ENCODE measurements at places on chromosomes 16 and 17. TPM values are rescaled to one million over a fixed set of nuclear protein-coding genes. Genes with fewer than 3 reads are reported as not detected.

NLGN2 gene
- not detected for polyA plus RNA-seq

DNA sequence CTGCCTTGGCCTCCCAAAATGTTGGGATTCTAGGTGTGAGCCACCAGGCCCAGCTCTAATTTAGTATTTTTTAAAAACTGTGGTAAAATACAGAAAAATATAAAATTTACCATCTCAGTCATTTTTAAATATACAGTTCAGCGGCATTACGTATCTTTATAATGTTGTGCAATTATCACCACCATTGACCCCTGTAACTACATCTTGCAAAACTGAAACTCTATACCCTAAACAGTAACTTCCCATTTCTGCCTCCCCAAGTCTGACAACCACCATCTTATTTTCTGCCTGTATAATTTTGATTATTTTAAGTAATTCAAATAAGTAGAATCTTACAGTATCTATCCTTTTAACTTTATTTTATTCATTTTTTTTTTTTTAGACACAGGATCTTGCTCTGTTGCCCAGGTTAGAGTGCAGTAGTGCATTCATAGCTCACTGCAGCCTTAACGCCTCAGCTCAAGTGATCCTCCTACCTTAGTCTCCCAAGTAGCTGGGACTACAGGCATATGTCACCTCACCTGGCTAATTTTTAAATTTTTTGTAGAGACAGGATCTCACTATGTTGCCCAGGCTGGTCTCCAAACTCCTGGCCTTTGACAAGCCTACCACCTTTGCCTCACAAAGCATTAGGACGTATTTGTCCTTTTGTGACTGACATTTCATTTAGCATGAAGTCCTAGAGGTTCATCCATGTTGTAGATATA is 10.9 kb upstream of the GGA2 start:
- no peak for DNase-seq

GRCh38 chr17:43578699-43579565 is 32.8 kb upstream of the ETV4 start:
- peak; percentile 3 for DNase-seq

- no peak for DNase-seq
These were observed 3.2 kb upstream of the IL17C start for GRCh38 chr16:88634994-88635670.

- DNase-seq: no peak
These were observed 6.4 kb upstream of the CCDC57 start for GRCh38 chr17:82219083-82219482.

SPN gene
- 231 TPM for polyA plus RNA-seq

GAS2L2 gene
- not detected for polyA plus RNA-seq

GRCh38 chr17:49935526-49936210 is 33.3 kb upstream of the DLX4 start:
- no peak for DNase-seq

GNGT2 gene
- 131 TPM for polyA plus RNA-seq

GRCh38 chr16:87636050-87636684 is 33.9 kb downstream of the JPH3 start:
- DNase-seq: peak; percentile 70

DNA sequence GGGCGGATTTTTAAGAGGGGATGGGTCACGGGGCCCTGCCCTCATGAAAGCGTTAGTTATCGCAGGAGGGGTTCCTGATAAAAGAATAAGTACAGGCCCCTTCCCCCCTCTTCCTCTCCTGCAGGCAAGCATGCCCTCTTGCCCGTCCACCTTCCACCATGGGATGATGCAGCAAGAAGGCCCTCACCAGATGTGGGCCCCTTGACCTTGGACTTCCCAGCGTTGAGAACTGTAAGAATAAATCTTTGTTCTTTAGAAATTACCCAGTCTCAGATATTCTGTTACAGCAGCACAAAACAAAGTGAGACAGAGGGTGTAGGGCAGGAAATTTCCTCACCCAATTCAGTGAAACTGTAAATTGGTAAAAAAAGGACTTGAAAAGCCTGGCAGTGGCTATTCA is 27.8 kb upstream of the LCMT1 start:
- DNase-seq: no peak

- DNase-seq: no peak
These were observed 16.9 kb downstream of the NXN start for GRCh38 chr17:962670-963069.

DNA sequence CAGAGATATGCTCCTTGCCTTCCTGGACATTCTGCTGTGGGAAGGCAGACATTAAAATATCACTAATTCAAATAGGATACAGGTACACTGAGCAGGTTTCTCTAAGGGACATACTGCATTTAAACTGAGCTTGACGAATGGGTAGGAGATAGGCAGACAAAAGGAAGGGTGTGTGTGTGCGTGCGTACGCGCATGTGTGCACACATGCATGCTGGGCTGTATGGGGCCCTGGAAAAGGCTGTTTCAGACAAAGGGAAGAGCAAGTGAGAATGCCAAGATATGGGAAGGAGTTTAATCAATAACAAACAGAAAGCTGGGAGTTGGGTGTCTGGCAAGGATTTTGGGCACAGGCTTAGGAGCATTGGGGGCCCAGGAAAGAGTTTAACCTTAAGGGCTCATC is 196.2 kb downstream of the PRKCA start:
- DNase-seq: no peak

TBC1D3H gene
- not detected for polyA plus RNA-seq

GRCh38 chr16:14505846-14506245 is 124.2 kb downstream of the PARN start:
- no peak for DNase-seq

GRCh38 chr16:69348222-69348621 is 3.4 kb downstream of the TMED6 start:
- no peak for DNase-seq

WNT9B gene
- not detected for polyA plus RNA-seq

DNA sequence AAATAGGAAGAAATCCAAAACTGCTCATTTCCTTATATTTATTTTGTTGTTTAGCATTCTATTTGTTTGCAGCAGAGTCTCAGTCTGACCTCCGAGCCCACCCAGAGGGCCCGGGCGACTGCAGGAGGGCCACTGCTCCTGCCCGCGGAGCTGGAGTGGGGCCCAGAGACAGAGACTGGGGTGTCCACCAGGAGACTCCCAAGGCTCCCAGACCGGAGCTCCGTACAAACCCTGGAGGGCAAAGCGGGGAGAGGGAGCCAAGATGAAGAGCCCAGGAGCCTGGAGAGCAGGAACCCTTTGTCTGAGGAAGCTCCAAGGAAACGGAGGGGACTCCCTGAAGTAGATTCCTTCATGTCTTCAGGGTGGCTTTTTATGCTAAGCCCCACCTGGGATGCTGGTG is 57.9 kb downstream of the AXIN2 start:
- no peak for DNase-seq

TMC5 gene
- not detected for polyA plus RNA-seq

DNA sequence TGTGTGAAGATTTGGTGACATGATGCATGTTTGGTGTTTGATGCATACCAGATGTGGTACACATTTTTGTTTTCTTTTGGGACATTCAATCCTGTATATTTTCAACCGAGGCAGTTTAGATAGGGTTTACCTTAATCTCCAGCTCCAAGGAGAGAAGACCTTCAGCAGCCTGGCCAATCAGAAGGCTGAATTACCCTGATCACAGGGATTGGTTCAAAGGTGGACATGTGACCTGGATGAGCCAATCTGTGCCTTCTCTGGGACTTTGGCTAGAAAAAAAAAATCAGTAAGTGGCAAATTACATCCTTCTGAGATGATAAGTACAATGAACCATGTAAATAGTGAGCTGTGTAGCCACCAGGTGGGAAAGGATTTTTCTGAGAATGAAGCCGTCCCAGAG is 205.1 kb downstream of the SHISA9 start:
- DNase-seq: no peak

DNA sequence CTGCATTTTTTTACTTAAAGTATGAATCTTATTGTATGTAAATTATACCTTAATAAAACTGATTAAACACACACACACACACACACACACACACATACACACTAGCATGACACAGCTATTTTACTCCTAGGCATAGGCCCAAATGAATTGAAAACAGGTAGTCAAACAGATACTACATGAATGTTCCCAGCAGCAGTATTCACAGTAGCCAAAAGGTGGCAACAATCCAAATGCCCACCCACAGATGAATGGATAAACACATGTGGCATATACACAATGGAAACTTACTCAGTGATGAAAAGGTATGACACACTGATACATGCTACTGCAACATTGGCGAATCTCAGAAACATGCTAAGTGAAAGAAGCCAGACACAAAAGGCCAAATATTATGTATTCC is 223.5 kb downstream of the CYB561 start:
- no peak for DNase-seq

DNA sequence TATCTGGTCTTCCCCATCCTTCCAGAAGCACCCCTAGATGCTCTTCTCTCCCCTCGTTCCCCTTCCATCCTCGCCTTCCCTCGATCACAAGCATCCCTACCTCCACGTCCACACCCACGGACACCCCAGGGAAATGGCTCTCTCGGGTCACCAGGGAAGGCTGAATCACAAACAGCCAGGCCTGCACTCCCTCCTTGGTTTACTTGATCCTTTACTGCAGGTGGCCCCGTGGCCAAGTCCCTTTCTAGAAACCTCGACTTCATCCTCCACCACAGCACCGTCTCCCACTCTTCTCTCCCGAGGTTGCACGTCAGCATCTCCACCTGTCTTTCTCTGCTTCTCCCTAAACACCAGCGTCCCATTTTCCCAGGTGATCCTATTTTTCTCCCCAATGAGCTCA is 6.5 kb upstream of the RBFOX3 start:
- no peak for DNase-seq

MYL11 gene
- 10.9 TPM for polyA plus RNA-seq

- peak; percentile 68 for DNase-seq
These were observed 79.0 kb downstream of the GAS7 start for GRCh38 chr17:10119203-10120108.

DNA sequence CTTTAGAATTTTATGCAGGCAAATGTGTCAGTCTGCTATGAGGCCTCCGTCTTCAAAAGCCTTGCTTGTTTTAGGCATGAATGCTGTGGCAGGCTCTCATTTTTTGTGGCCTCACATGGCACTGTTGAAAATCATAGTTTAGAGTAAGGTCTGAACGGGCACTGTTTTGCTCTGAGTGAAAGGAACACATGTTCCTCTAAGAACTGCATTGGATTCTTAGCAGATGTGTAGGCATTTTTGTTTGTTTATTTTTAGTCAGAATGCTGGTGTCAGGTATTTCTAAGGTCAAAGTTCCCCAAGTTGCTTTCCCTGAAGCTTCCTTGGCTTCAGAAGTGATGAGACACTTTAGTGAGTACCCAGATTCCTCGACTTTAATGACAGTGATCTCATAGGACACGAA is 173.7 kb downstream of the HS3ST3B1 start:
- no peak for DNase-seq

DNA sequence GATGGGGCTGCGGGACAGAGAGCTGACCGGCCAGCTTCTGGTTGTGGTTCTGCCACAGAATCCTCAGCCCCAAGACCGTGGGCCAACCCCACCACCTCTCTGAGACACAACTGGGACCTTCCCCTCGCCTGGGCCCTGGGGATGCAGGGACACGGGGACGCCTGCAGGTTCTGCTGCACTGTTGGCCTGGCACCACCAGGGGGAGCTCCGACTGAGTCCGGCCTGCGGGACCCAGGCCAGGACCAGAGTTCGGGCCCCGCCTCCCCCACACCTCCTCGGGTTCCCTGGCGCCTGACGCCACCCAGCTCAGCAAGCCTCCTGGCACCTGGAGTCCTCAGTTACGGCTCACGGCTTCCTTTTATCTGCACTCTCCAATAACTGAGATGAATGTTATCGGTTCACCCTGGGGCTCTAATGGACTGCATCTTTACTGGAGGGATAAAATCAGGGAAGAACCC is 27.3 kb downstream of the TBC1D16 start:
- DNase-seq: peak; percentile 67

IL34 gene
- polyA plus RNA-seq: not detected

PLEKHH3 gene
- polyA plus RNA-seq: not detected

- peak; percentile 34 for DNase-seq
These were observed 823 bp downstream of the TNRC6C start for GRCh38 chr17:77959126-77959925.

- DNase-seq: no peak
These were observed 97.8 kb downstream of the MYH11 start for GRCh38 chr16:15759070-15759469.

DNA sequence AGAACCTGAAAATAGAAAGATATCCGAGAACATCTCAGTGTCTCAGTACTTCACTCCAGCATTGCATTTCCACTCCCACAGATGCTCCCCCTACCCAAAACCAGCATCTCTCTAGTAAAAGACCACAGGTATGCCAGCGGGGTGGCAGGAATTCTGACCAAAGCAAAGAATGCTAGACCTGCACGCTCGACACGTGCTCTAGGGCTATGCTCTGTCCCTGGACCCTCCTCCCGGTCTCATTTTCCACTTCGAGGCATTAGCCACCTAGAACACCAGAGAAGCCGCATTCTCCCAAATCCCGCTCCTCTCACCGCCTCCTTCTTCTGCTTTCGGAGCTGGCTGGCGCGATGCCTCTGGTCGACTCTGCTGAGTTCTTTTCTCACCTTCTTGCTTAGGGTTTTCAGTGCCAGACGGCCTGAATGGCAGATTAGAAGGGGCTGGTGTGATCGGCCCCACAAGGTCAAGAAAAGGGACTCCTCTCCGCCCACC is 487 bp downstream of the TSR1 start:
- no peak for DNase-seq

GRCh38 chr17:67198131-67198530 is 46.9 kb downstream of the HELZ start:
- no peak for DNase-seq

FNDC8 gene
- polyA plus RNA-seq: not detected

DNA sequence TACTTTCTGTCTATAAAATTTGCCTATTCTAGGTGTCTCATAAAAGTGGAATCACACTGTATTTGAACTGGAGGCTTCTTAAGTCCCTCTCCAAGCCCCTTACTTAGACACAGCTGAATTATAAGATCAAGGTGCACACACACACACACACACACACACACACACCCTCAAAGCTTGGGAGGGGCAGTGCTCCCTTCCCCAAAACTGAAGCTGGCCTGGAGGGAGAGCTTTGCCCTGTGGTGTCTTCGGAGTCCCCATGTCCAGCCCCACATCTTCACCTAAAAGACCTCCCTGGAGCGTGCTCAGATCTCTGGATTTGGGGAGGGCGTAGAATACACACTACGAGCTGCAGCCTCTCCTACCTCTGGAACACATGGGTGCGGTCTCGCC is 828 bp downstream of the EMP2 start:
- DNase-seq: no peak

GRCh38 chr17:83053021-83053681 is 26.3 kb upstream of the METRNL start:
- no peak for DNase-seq

SKAP1 gene
- 458 TPM for polyA plus RNA-seq

HLF gene
- not detected for polyA plus RNA-seq

GRCh38 chr16:10597187-10597601 is 16.8 kb upstream of the EMP2 start:
- DNase-seq: no peak

NPIPB9 gene
- polyA plus RNA-seq: not detected

GRCh38 chr16:83717308-83717707 is 90.5 kb upstream of the HSBP1 start:
- no peak for DNase-seq

GRCh38 chr17:45130681-45131615 is 1.4 kb downstream of the PLCD3 start:
- no peak for DNase-seq

GRCh38 chr17:79785900-79786810 is 8.2 kb downstream of the CBX2 start:
- no peak for DNase-seq

GRCh38 chr17:29905086-29905878 is 24.7 kb downstream of the SSH2 start:
- DNase-seq: no peak

DPEP3 gene
- 0.11 TPM for polyA plus RNA-seq

GRCh38 chr17:57783338-57783742 is 38.2 kb upstream of the CCDC182 start:
- peak; percentile 61 for DNase-seq

- DNase-seq: peak; percentile 74
These were observed 742 bp downstream of the PFN1 start for GRCh38 chr17:4947411-4948165.

All from immature natural killer cell (primary cell).